ENCODE measurements at places on chromosomes 3 and 15.

DNA sequence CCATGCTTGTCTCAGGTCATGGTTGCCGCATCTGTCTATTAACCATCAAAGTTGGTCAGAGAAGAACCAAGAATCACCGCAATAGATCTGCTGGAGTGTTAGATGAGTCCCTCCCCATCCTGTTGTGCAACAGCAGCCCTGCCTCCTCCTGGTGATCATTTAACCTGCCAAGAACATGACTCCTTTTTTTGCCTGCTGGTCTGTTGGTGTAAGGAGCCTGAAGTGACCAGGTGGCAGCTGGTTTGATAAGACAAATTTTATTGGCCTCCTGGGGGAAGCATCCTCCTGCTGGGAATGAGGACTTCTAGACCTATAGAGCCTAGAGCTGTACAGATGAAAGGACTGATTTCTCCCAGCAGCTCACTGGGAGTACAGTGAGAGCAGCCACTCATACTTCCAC lies 43.5 kb upstream of the RAF1 start:
- peak; percentile 29 for DNase-seq

GRCh38 chr15:52095597-52096262 lies 16.8 kb downstream of the BCL2L10 start:
- DNase-seq, result no peak

DNA sequence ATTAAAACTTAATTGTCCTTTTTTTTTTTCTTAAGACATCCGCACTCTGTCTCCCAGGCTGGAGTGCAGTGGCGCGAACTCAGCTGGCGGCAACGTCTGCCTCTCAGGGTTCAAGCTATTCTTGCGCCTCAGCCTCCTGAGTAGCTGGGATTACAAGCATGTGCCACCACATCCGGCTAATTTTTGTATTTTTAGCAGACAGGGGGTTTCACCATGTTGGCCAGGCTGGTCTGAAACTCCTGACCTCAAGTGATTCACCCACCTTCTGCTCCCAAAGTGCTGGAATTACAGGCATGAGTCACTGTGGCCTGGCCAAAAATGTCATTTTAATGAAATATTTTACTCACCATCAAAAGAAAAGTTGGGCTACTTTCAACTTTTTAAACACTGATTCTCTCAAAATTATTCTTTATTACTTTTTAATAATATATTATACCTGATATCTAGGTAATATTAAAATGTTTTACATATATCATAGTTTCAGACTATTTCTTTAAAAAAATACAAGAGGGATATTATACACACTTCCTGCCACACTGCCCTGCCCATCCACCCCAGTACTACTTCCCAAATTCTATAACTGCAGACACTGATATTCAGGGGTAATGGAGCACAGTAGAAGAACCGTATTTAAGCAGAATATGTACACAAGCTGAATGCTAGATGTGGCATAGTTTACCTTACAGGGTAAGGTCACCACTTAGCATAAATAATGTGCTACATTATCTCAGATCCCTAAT lies 723.9 kb upstream of the ZNF385D start:
- DNase-seq, result no peak

GRCh38 chr3:54830658-54831057 lies 97.2 kb downstream of the LRTM1 start:
- DNase-seq, result peak; percentile 4

- DNase-seq, result peak; percentile 68
These were observed 20.4 kb downstream of the FAH start for GRCh38 chr15:80173022-80173759.

All from NCI-H69 (cell line).